SK-N-SH (cell line): ENCODE measurements at places on chromosomes 2 and 18. TPM values are rescaled to one million over a fixed set of nuclear protein-coding genes. Genes with fewer than 3 reads are reported as not detected.

ALKAL2 gene
- not detected in 2 replicates for polyA plus RNA-seq

GNLY gene
- polyA plus RNA-seq, result not detected in 2 replicates

IDH1 gene
- polyA plus RNA-seq, result 43.4 and 57.2 TPM in 2 replicates

FRZB gene
- polyA plus RNA-seq, result 2.8 and 3.5 TPM in 2 replicates

VSNL1 gene
- 0.96 and 1.3 TPM in 2 replicates for polyA plus RNA-seq

STK17B gene
- 5.1 and 6.1 TPM in 2 replicates for polyA plus RNA-seq

FOXI3 gene
- 0.02 TPM in 1 of 2 replicates, not detected in the other for polyA plus RNA-seq

UBE2F gene
- polyA plus RNA-seq, result 56.9 and 66.9 TPM in 2 replicates

SIX3 gene
- 0.58 and 0.67 TPM in 2 replicates for polyA plus RNA-seq

LINC00305 gene
- polyA plus RNA-seq, result not detected in 2 replicates

MAP3K19 gene
- not detected in 2 replicates for polyA plus RNA-seq

COL3A1 gene
- 900 and 987 TPM in 2 replicates for polyA plus RNA-seq

RAB6C gene
- polyA plus RNA-seq, result 0.02 and 0.05 TPM in 2 replicates

FOXD4L1 gene
- polyA plus RNA-seq, result 0.10 and 0.13 TPM in 2 replicates

PDCD1 gene
- not detected in 2 replicates for polyA plus RNA-seq

ALPI gene
- not detected in 2 replicates for polyA plus RNA-seq

GRCh38 chr2:3317871-3318590 lies 59.6 kb downstream of the EIPR1 start:
- DNase-seq, result no peak

- peak; percentile 3 for DNase-seq
Observed at GRCh38 chr18:52451851-52452250, 111.9 kb downstream of the DCC start.

DNA sequence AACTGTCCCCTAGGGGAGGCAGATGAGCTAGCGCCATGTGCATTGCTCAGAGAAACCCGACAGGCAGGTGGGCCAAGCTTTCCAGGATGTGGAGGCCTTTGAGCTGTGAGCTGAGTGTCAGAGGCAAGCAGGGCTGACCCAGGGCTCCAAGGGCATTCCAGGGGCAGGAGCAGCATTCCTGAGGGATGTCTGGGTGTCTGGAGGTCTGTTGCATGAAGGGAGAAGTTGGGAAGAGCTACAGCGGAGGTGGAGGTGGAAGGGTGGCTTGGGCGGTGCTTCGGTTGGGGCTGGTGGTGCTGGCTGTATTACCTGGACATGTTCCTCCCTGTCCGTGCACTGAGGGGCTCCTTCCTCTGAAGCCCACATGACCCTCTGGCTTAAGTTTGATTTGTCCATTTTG lies 102.8 kb downstream of the RNF144A start:
- no peak for DNase-seq

- no peak for DNase-seq
Observed at GRCh38 chr18:12049978-12050811, 43.4 kb upstream of the ANKRD62 start.

GRCh38 chr2:52000151-52000855 lies 968.4 kb upstream of the NRXN1 start:
- no peak for DNase-seq

DNA sequence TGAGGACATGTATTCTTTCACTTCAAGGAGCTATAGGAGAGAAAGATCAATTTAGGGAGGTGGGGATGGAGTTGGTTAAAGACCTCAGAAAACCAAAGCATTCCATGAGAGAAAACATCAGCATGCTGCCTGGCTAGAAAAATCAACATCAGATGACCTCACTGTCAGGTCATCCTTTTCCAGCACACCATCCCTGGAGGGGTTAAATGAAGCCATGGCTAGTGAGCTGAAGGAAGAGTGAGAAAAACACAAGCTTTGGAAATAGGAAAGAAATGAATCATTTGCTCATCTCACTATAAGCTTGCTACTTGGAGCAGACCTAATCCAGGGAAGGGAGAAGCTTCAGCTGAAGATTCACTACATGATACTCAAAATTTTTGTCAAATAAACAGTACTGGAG lies 109.5 kb upstream of the ITGB6 start:
- DNase-seq, result no peak

GRCh38 chr2:31268344-31268743 lies 34.4 kb downstream of the EHD3 start:
- no peak for DNase-seq

DNA sequence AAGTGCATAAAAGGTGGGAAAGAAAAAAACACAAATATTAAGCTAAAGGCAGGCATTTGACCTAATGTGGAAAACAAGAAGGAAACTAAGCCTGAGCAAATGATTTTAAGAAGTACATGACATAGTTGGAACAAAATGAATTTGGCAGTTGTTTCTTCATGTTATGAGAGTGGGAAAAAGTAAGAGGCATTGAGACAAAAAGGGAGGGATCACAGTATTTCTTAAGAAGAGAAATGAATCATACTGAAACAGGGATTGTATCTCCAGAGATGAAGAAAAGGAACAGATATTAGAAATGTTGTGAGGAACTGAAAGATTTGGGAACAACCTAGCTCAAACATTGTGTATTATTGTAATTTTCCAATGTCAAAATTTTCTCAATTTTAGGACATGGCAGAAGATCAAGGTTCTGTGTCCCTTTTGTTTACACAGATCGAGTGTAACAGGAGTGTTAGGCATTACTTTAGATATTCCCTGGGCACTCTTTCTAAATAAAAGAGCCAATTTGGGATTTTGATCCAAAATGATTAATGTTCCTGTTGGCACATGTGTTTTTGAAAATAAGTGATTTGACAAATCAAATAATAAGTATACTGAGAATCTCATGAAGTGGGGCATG lies 98.6 kb downstream of the CALCRL start:
- DNase-seq, result no peak

DNA sequence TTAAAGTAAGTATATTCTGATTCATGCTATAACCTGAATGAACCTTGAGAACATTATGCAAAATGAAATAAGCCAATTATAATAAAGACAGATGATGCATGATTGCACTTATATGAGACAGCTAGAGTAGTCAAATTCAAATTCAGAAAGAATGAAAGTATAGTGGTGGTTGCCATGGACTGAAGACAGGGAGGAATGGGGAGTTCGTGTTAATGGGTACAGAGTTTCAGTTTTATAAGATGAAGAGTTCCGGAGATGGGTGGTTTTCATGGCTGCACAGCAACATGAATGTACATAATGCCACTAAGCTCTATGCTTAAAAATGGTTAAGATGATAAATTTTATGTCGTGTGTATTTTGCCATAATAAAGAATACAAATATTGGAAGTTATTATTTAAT lies 751.2 kb downstream of the TSN start:
- no peak for DNase-seq

GRCh38 chr2:74001121-74001520 lies 16.4 kb downstream of the TET3 start:
- DNase-seq, result no peak

DNA sequence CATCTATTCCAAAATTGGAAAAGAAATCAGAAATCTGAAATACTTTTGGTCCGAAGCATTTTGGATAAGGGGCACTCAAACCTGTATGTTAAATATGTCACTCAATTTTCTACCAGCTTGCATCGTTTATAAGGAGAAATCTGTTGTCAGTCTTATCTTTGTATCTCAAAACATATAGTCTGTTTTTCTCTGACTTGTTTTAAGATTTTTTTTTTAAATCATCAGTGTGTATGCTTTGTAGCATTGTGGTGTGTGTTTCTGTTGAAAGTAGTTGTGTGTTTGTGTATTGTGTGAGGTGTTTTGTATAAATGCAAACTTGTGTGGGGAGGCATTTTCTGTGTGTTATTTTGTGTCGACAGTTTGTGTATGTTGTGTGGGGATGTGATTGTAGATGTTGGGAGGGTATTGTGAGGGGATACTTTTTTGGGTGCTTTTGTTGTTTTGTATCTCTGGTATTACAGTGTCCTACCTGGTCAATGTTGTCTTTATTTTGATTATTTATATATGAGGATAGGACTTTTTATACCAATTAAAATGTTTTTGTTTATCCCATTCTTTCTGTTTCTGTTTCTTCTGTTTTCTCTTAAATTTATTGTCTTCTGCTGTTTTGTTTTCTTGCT lies 30.9 kb downstream of the SMCHD1 start:
- DNase-seq, result no peak

DNA sequence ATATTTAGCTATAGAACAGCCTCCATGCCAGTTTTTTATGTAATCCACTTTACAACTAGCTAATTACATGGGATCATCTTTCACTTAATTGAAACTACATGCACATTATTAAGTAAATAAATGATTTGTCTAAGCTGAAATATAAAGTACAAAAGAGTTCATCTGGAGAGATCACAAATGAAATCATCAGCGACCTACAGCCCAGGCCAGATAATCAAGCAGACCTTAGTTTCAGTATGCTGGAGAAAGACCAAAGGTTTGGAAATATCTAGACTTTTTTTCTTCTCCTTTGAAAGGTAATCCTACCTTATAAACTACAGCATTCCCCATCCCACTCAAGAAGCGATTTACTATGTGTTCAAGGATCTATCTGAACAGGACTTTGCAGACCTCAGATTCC lies 26.5 kb downstream of the FIGN start:
- DNase-seq, result no peak

DNA sequence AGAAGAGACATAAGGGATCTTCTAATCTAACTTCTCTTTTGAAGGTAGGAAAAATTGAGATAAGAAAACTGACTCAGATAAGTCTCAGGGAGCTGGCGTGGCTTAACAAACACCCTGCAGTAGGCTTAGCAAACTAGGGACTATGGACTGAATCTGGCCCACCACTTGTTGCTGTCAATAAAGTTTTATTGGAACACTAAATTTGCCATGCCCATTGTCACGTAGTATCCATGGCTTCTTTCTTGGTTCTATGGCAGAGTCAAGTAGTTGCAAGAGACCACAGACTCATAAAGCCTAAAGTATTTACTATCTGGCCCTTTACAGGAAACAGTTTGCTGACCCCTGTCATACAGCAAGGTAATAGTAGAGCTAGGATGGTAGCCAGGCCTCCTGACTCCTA lies 24.2 kb downstream of the KCNK3 start:
- no peak for DNase-seq

DNA sequence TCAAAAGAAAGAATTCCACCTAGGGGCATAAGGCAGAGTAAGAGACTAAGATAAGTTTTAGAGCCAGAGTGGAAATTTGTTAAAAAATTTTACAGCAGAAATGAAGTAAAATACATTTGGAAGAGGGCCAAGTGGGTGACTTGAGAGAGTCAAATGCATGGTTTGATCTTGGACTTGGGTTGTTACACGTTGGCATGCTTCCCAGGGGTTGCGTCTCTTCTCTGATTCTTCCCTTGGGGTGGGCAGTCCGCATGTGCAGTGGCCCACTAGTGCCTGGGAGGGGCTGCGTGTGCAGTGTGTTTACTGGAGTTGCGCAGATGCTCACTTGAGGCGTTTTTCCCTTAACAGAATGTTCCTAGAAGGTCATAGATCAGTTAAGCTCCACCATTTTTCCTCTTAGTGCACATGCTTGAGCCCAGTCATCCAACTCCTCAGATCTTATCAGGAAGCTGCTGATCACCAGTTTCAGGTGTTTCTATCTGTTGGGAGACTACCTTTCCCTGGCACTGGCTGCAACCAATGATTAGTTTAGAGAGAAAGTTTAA lies 13.1 kb downstream of the SEH1L start:
- no peak for DNase-seq

DNA sequence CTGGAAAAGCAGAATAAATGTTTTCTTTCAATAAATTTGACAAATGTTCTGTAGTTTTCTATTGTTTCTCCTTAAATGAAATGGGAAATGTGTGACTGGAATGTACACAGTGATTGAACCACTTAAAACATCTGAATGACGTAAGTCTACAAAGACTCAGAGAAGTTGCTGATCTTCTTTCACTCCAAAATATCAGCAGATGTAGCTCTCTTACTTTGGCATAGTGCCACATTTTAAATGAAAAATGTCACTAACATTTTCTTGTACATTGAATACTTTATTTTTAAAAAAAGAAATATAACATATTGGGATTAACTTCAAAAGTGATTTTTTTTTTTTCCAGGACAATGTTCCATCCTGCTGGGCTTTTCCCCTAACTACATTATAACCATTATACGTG lies 565.6 kb downstream of the TMEM182 start:
- DNase-seq, result no peak
